HepG2 (cell line): ENCODE measurements at places on chromosomes 6 and 20.
A peak's percentile ranks its signal among the peaks of the same experiment; 100 is the strongest.

- DNase-seq: no peak
Observed at GRCh38 chr20:36218380-36219064, 17.8 kb upstream of the AAR2 start.

DNA sequence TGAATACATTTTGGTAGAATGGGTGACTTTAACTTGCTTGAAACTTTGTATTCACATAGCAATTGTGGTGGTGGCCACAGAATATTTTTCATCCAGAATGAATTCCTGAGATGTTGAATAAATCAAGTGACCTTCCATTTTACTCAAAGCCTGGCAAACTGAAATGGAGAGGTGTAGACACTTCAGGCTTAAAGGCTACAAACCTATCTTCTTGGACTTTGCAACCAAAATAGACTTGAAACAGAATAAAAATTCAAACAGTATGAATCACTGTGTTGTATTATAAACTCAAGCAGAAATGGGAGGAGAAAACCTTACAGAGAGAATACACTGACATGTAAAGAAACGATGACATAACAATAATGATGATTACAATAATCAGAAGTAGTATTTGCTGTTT, 371.6 kb downstream of the BCKDHB start:
- no peak for DNase-seq

- no peak for DNase-seq
Observed at GRCh38 chr6:51654647-51655046, 432.8 kb downstream of the PKHD1 start.

- DNase-seq: no peak
Observed at GRCh38 chr6:119541132-119541905, 191.8 kb upstream of the MAN1A1 start.

GRCh38 chr6:167058261-167058660, 59.1 kb downstream of the CEP43 start:
- DNase-seq: no peak

DNA sequence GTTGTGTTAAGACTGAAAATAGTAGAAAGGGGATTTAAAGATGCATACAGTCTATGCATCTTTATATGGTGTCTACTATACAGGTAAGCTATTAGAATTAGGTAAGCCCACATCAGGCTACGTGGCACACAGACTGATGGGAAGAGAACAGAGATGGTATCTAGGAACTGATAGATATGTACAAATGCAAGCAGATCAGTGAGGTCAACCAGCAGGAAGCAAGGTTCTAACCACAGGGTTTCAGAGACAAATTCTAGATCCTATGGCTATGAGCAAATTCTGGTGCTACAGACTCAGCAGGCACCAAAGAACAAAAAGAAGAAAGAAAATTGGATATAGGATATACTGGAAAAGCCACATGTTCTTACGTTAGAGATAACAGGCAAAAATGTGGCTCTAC, 110.6 kb downstream of the TRDN start:
- DNase-seq: no peak

DNA sequence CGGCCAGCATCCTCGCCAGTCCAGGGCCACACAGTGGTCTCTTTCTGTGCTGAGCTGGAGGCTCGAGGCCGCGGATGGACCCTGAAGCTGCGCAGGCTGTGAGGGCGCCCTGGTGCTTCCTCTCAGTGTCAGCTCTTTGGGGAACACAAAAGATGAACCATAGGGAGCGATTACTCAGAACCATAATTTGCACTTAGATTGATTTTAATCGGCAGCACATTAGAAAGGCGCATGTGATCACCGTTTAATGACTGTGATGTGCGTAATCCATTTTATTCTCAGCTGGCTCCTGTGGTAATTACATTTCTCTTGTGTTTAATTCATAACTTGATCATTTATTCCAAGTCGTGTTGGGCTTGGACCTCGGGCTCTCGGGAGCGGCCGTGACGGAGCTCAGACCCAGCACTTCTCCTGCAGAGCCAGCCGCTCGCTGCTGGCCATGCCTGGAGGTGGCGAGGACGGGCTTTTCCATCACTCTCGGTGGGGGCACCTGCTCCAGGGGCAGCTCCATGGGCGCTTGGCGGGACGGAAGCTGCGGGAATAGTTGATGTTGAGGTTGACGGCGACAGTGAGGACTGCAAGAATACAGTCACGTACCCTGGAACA, 25.6 kb upstream of the NTSR1 start:
- no peak for DNase-seq

DNA sequence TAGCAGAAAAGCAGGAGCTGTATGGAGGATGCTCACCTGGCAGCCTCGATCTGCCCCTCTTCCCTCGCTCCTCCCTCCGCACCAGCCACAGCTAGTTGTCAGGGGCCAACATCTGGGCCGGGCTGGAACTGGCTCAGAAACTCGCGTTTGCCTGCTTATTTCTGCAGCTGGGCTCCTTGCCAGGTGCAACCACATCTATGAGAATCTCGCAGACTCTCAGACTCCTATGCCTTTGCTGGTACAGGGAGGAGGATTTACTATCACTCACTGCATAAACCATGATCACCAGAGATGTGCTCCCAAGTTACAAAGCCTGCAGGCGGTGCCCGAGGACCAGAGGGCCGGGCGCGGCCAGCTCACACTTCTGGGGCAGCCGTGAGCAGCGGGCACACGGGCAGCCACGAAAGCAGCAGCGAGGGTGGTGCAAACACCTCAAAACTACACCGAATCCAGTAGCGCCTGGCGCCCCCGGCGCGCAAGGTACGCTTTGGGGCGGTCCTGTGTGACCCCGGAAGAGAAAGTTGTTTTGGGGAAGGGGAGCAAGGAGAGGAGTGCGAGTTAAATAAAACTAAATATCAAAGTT, 577 bp upstream of the LRRC1 start:
- peak; percentile 81 for DNase-seq

DNA sequence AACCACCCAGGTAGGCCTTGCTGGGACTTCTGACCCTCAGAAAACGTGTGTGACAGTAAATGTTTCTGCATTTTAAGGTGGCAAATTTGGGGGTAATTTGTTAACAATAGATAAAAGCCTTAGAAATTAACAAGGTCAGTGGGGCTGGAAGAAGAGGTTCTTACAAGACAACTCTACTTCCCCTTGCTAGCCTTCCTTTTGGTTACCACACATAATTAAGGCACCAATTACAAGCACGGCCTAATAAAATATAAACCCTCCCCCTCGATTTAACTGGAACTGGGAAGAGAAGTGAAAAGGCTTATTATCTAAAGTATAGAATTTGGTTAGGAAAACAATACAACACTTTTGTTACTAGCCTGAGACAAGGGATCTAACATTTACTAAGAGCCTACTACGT, 38.8 kb downstream of the ELOVL5 start:
- DNase-seq: no peak

DNA sequence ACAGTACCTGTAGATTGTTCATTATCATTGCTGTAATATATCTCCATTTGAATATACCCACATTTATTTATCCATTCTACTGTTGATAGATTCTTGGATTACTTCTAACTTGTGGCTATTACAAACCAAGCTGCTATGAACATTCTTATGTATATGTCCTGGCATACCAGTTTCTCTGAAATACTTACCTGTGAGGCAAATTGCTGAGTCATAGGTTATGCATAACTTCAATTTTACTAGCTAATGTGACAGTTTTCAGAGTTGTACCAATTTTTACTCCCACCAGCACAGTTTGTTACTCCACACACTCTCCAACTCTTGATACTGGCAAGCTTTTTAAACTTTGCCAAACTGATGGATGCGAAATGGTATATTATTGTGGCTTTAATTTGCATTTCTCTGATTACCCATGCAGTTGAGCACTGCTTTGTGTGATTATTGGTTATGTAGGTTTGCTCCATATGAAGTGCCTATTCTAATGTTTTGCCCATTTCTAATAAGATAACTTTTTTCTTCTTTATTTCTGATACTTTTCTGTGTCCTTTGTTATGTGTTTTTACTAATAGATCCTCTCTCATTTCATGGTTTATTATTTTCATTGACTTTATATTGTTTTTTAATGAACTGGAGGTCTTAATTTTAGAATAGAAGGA, 62.8 kb upstream of the SDHAF4 start:
- no peak for DNase-seq

- DNase-seq: peak; percentile 76
Observed at GRCh38 chr6:26309731-26310142, 55.3 kb upstream of the BTN3A2 start.

DNA sequence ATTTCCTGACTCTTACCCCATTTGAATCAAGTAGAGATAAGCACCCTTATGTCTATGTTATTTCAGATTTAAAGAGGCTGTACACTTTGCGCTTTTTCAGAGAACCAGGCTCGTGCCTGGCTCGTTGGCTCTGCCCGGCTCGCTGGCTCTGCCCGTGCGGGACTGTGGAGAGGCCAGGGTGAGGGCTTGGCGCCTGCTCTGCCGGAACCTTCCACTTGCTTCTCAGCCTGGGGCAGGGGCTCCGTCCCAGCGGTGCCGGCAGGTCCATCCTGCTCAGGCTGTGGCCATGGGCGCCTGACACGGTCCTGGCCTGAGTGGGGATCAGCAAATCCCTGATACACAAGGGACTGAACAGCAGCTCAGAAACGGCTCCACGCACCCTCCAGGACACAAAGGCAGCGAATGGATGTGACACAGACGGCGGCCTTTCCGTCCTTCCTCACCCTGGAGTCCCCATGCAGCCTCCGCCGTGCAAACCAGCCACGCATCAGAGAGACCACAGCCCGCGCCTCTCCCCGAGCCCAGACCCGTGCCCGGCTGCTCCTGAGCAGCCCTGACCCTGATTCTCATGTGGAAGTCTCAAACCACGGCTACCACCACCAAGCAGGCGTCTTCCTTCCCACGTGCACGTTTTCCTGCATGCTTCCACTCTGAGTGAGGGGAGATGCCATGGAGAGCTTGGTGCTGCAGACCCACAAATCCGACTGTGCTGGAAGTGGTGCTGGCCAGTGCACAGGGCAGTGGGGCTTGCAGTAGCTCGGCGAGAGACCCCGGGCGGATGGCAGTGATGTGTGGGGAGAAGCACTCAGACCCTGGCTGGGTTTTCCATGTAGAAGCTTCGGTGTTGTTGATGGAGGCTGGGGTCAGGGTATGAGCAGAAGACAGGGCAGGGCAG, 233.9 kb downstream of the ERMARD start:
- no peak for DNase-seq

DNA sequence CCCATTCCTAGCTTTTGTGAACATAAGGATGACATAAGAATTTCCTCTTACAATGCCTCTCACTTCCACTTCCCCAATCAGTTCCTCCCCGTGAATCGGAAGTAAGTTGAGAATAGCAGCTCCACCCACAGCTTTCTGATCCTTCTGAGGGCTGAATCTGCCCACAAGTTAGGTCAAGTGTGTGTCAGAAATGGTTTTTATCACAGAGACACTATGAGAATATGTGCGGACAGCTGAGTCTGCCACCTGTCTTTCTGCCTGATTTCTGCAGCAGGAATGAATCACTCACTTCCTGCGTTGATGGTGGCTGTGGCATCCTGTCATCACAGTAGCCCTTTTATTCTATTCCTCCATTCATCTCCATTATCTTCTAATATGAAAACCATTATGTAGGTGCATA, 70.2 kb downstream of the RIN2 start:
- DNase-seq: peak; percentile 30

DNA sequence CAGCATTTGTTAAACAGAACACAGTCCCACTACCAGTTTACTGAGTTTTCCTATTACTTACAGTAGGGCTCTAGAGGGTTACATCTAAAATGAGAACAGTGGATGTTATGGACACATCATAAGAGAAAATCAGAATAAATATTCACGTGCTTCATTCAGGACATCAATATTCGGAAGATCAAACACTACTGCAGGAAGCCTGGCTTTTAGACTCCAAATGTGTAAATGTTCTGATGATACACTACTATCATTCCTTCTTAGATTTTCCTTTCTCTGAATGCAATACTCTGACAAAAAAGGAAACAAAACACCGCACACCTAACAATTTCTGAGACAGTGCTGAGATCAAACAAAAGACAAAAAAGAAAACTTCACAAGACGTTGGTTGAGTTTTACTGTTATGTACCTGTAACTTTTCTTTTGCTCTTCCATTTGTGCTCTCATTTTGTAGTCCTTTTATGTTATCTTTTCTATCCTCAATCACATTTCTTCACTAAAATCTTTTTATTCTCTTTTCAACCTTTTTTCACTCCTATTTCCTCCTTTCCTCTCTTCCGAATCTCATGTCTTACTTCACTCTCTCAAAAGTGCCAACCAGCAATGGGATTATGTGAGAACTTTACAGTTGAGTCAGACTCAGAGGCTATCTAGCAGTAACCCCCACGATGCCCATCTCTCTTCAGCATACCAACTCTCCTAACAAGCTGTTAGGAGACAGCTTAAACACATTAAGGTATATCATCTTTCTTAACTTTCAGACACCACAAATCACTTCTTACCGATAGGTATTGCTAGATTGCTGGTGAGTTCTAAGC, 1.7 kb downstream of the FAM184A start:
- DNase-seq: no peak

- DNase-seq: no peak
Observed at GRCh38 chr20:42063141-42063540, 445.0 kb upstream of the CHD6 start.

DNA sequence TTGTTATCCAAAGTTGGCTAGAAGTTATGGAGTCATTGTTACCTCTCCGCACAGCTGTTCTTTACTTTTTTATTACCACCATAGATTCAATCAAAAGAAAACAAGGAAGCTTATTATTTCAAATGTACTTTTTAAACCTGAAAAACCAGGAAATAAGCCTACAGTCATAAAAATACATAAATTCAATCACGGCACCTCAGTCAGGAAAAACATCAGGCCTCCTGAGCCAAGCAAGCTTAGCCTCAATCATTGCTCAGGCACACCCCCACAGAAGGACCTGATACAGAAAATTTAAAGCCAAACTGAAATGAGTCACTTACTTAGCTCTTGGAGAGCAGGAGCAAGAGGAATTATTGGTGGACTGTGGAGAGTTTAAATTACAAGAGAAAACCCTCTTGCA, 44.3 kb downstream of the MARCKS start:
- no peak for DNase-seq

GRCh38 chr6:16158943-16159557, 30.2 kb downstream of the MYLIP start:
- DNase-seq: no peak

GRCh38 chr6:133259561-133259960, 18.4 kb downstream of the EYA4 start:
- no peak for DNase-seq

- DNase-seq: no peak
Observed at GRCh38 chr6:166008441-166009369, 158.9 kb downstream of the TBXT start.

- no peak for DNase-seq
Observed at GRCh38 chr20:37940858-37941257, 37.9 kb downstream of the VSTM2L start.

DNA sequence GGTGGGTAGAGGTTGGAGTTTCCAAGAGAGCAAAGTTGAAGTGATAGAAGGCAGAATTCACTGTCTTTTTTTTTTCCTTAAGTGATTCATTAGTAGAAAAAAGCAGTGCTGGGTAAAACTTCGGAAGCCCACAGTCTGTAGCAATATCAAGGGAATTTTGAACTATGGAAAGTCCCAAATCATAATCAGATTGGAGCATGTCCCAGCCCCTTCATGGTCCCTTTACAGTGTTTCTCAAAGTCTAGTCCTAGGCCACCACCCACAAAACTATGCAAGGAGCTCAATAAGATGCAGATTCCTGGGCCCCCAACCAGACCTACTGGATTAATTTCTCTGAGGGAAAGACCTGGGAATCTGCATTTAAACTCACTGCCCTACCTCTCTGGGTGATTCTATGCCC, 22.6 kb downstream of the NEDD9 start:
- no peak for DNase-seq

GRCh38 chr6:42756722-42757121, 10.8 kb upstream of the TBCC start:
- no peak for DNase-seq
